Epithelial cell of umbilical artery (primary cell): ENCODE measurements at places on chromosomes 3 and 15. TPM values are rescaled to one million over a fixed set of nuclear protein-coding genes. Genes with fewer than 3 reads are reported as not detected.

GRIP2 gene
- total RNA-seq = not detected in 2 replicates

B3GNT5 gene
- total RNA-seq = 20.5 and 22.2 TPM in 2 replicates

ARPP19 gene
- 136 and 226 TPM in 2 replicates for total RNA-seq

ARL14 gene
- not detected in 2 replicates for total RNA-seq

TMEM108 gene
- not detected in 2 replicates for total RNA-seq

PLSCR4 gene
- 27.9 and 56.8 TPM in 2 replicates for total RNA-seq

VIPR1 gene
- 0.32 and 0.46 TPM in 2 replicates for total RNA-seq

SELENOS gene
- 80.9 and 84.5 TPM in 2 replicates for total RNA-seq

RIOX2 gene
- 26.1 and 27.3 TPM in 2 replicates for total RNA-seq

MED12L gene
- 0.32 TPM in 1 of 2 replicates, not detected in the other for total RNA-seq

GRAMD1C gene
- 43.9 and 45.1 TPM in 2 replicates for total RNA-seq

MYLK gene
- 23.4 and 41.5 TPM in 2 replicates for total RNA-seq

WNT5A gene
- 0.30 and 0.32 TPM in 2 replicates for total RNA-seq

TCAIM gene
- 23.7 and 26.3 TPM in 2 replicates for total RNA-seq

PLA2G4E gene
- total RNA-seq = not detected in 2 replicates

VEPH1 gene
- total RNA-seq = 259 and 323 TPM in 2 replicates

ARGFX gene
- total RNA-seq = not detected in 2 replicates

C3orf52 gene
- total RNA-seq = 4.2 and 4.6 TPM in 2 replicates

GCSAM gene
- not detected in 2 replicates for total RNA-seq

PCOLCE2 gene
- 1.3 and 2.6 TPM in 2 replicates for total RNA-seq

ESYT3 gene
- under 0.01 TPM in 1 of 2 replicates, not detected in the other for total RNA-seq

ROBO2 gene
- total RNA-seq = under 0.01 TPM in 1 of 2 replicates, not detected in the other

CLDN18 gene
- total RNA-seq = not detected in 2 replicates

B3GALNT1 gene
- 15.9 and 36.9 TPM in 2 replicates for total RNA-seq

CBLB gene
- total RNA-seq = 9.7 and 19.8 TPM in 2 replicates

TMC3 gene
- total RNA-seq = not detected in 2 replicates

ADAMTS7 gene
- 4.6 and 8.8 TPM in 2 replicates for total RNA-seq
